Lung microvascular endothelial cell (primary cell): ENCODE measurements at places on chromosomes 2 and 18.
A peak's percentile ranks its signal among the peaks of the same experiment; 100 is the strongest.

DNA sequence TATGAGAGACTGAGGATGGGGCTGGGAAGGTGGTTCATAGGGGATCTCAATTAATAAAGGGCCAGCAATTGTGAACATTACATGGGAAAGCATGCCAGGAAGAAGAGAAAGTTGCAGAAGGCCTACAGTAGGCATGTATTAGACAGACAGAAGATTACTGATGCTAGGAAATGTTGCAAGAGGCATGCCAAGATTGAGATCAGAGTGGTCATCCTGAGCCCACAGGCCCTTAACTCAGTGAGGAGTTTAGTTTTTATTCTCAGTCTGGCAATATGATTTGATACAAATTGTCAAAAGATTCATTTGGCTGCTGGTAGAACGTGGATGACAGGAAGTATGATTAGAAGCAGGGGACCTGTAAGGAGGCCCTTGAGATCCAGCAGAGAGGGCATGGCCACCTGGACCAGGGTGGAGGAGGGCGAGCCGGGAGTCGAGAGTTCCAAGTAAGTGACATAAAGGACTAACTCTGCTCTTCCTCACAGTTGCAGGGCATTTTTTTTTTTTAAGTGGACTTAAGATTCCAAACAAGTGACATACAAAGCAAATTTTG is 54.9 kb downstream of the EPHA4 start:
- no peak for DNase-seq

GRCh38 chr2:197097578-197098366 is 171.3 kb upstream of the PGAP1 start:
- DNase-seq: no peak

GRCh38 chr2:177147093-177147694 is 65.4 kb upstream of the HNRNPA3 start:
- DNase-seq: peak; percentile 77

GRCh38 chr2:101696272-101697123 is 1.0 kb upstream of the MAP4K4 start:
- peak; percentile 23 for DNase-seq

DNA sequence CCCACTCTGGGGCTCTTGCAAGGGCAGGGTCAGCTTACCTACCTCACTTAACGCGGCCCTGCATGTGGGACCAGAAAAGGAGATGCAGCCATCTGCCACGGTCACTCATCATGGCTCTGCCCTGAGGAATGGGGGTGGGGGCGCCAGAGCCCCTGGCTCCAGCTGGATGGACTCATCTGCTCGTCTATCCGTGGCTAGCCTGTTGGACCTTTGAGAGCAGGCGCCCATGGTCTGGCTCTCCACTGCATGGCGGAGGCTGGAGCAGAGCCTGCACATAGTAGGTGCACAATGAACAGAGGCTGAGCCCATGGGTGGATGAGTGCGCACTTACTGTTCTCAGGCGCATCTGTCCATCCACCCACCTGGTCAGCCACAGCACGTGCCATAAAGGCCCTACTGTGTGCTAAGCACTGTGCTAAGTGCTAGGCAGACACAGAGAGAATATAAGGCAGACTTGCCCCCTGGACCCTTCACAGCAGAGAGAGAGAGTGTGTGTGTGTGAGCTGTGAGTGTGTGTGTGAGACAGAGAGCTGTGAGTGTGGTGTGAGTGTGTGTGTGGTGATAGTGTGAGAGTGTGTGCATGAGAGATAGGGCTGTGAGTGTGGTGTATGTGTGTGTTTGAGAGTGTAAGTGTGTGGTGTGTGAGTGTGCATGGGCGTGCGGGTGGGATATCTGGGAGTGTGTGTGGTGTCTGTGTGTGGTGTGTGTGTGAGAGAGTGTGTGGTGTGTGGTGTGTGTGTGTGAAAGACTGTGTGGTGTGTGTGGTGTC is 151.3 kb downstream of the TFCP2L1 start:
- DNase-seq: no peak

GRCh38 chr18:46250812-46251173 is 146.6 kb downstream of the HAUS1 start:
- DNase-seq: no peak

GRCh38 chr18:58557008-58557435 is 71.9 kb downstream of the ALPK2 start:
- no peak for DNase-seq

- DNase-seq: no peak
Observed at GRCh38 chr2:114800371-114800770, 357.9 kb downstream of the DPP10 start.

DNA sequence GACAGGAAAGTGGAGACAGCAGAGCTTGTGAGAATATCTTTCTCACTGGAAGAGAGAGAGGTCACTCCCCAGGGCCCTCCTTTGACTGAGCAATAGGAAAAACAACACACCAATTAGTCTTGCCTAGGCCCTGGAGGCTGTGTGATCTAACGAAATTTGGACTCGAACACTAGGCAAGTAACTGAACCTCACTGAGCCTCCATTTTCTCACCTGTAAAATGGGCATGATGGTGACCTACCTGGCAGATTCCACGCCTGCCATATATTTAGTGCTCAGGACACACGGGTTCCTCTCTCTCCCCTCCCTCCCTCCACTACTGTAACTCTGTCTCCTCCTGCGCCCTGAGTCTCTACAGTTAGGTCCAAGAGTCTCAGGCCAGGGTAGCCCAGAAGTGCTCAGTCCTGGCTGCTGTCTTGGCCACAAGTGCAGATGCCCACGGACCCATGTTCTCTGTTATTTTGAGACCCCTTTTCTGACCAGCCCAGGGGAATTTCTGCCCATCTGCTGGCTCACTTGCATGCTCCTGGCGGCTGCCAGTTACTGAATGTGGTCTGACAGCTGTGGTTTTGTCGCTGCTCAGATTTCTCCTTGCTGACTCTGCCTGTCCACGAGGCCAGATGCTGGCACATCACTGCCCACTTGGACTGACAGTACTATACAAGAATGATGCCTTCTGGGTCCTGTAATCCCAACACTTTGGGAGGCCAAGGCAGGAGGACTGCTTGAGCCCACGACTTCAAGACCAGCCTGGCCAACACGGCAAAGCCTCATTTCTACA is 9.6 kb upstream of the GIGYF2 start:
- no peak for DNase-seq

GRCh38 chr2:179226203-179226960 is 38.2 kb downstream of the SESTD1 start:
- DNase-seq: peak; percentile 42

- DNase-seq: no peak
Observed at GRCh38 chr2:231182513-231182899, 15.9 kb upstream of the ARMC9 start.

GRCh38 chr18:70700496-70700895 is 411.7 kb downstream of the SOCS6 start:
- DNase-seq: no peak

DNA sequence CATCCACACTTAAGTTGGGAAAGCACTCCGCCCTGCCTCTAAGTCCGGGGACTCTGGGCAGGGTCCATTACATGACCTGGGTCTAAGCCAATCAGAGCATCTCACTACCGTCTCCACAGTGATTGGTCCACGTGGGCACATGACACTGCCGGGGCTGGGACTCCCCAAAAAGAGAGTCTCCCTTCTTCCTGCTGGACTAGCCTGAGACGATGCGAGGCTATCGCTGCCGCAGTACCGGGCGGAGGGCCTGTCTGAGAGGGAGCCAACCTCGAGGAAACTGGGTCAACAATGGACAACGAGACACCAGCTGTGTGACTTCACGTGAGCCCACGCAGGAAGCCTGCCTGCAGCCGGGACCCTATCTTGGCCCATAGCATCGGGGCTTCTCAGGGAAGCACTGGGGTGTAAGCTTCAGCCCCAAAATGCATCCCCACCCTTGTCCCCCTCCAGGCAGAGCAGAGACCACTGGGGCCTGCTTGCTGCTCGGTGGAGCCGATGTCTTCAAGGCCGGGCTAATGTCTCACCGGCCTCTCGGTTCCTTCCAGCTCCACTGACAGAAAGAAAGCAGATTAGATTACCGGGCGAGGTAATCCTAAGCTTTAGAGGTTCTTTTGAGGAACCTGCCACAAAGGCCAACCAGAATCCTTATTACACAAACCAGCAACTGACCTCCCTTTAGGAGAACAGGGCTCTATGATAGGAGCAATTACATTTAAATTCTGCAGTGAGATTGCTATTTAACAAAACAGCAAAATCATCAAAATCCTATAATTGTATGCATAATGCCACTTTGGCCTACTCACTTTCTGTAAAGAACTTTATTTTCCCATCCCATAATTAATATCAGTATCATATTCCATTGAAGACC is 21.3 kb upstream of the COPS8 start:
- DNase-seq: no peak

GRCh38 chr2:232484628-232485347 is 2.8 kb downstream of the ECEL1 start:
- no peak for DNase-seq

DNA sequence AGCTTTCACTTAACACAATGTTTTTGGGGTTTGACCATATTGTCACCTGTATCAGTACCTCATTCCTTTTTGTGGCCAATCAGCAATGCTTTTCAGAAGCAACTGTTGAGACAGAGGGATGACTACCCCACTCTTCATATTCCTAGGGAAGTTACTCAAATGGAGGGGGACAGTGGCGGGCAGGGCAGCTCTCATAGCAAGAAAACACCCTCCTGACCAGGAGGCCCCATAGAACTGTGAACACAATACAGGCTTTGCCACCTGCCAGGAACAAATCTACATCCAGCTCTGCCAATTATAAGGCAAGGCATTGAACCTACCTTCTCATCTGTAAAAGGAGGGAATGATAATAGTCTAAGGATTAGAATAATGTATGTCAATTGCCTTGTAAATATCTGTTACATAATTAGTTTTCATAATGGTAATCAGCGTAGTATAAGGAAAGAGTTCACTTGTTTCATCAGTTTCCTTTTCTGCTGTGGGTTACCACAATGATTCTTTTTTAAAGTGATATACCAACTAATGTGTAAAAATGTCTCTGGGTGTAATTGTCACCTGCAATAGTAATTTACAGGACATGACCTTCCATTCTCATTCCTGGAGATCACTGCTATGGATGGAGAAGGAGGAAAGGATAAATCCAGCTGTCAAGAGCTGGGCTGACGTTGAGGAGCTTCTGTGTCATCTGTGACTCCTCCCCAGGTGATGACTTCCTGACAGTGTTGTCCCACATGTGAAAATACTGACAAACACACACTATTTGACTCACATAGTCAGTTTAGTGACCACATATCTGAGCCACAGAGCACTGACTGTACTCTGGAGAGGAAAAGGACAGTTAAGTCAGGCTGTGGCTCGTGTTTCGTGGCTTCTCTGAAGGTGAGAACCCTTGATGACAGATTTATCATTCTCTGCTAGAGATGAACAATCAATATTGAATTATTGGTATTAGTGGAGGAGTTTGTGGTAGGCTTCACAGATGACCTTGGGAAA is 13.5 kb downstream of the ALPK2 start:
- DNase-seq: no peak

GRCh38 chr18:42074704-42075103 is 119.7 kb downstream of the PIK3C3 start:
- DNase-seq: no peak

DNA sequence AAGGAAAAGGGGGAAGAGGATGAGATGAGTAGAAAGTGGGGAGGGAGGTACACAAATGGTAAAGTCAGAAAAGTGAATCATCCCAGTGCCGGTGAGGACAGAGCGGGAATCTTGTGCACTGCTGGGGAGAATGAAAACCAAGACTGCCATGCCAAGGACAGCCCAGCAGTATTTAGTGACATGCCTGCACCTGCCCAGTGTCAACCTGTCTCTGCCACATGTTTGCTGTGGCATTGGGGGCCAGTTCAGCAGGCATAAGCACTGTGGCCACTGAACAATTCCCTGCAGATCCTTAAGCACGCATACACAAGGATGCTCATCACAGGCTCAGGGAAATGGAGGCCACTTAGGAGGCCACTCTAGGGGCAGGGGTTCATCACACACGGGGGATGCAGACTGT is 5.2 kb upstream of the KCNK3 start:
- no peak for DNase-seq

DNA sequence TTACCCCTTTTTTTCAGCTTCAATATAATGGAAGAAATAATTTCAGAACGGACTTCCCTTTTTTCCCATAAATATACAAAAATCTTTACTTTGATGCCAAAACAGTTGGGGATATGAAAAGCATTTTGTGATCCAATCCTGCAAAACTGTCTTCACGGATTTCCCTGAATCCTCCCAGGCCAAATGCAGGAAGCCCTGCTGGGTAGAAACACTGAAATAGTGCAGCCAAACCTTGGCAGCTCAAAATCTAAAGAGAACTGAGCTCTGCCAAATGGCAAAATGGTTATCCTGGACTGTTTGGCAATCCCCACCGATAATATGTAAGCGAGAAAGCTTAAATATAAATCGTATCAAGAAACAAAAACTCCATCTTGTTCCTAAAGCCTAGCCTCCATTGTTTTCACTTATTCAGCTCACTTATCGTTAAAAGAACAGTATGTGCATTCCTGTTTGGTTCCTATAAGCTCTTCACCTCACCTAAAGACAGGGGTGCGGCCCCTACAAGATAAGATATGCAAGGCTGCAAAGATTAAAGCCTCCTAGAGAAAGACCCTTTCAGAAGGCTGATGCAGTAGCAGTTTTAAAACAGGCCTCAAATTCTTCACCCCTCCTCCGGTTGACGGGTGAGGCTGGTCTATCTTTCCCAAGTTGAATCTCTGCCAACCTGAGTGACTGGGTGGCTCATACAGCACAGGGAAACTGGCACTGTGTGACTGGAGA is 48.6 kb downstream of the LAMA1 start:
- DNase-seq: no peak

DNA sequence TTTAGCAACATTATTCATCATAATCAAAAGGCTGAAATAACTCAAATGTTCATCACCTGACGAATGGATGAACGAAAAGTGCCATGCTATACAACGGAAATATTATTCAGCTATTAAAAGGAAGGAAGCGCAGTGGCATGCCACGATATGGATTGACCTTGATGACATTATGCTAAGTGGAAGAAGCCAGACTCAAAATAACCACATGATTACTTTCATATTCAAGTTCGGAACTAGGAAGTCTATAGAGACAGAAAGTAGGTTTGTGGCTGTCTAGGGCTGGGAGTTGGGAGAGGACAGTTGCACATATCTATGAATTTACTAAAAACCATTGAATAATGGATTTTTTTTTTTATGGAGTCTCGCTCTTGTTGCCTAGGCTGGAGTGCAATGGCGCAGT is 13.4 kb upstream of the PDIA6 start:
- no peak for DNase-seq

DNA sequence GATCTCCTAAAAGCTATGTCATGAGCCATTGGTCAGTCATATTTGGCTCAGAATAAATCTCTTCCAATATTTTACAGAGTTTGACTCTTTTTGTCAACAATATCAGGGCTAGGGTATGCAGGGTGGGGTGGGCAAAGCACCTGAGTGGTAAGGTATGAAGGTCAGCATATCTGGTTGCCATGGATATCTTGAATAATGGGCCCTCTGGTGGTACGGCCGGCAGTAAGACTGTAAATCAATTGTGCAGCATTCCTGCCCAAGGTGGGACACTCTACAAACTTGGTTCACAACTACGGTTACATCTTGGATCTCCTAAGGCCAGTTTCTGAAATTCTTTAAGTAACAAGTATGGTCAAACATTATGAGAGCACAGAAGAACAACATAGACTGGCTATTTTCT is 119.6 kb downstream of the SPOPL start:
- DNase-seq: no peak
